ENCODE measurements at places on chromosomes 3 and 15.

- no peak for DNase-seq
Observed at GRCh38 chr3:9986230-9986725, 363 bp downstream of the EMC3 start.

DNA sequence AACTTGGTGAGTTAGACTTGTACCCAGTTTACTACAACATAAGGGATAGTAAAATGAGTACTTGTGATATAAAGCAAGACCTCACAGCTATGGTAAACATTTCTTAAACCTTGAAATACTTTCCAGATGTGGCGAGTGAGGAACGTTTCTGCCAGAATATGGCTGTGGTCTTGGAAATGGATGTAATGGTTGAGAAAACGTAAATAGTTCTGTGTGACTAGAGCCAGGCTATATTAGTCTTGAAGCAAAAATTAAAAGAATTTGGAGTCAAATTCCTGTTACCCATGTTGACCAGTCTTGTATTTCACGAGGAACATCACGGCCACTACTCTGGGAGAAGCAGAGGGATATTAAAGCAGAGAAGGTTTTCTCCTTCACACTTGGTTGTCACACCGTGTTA lies 15.3 kb downstream of the OR4F15 start:
- no peak for DNase-seq

DNA sequence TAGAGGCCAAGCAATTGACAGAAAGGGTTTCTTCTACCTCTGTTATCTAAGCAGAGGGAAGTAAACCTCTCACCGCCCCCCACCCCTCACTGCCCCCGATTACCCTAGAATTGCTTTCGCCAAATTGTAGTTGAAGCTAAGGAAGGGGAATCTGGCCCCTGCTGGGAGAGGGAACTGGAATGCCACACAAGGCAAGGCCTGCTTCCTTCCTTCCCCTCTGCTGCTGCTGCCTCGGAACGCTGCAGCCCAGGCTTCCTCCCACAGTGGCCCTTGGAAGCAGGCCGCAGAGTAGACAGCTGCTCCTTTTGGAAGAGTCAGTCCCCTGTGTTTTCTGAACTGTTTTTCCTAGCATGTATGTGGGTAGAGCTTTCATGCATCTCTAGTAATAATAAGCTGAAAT lies 21.6 kb downstream of the RLBP1 start:
- no peak for DNase-seq

DNA sequence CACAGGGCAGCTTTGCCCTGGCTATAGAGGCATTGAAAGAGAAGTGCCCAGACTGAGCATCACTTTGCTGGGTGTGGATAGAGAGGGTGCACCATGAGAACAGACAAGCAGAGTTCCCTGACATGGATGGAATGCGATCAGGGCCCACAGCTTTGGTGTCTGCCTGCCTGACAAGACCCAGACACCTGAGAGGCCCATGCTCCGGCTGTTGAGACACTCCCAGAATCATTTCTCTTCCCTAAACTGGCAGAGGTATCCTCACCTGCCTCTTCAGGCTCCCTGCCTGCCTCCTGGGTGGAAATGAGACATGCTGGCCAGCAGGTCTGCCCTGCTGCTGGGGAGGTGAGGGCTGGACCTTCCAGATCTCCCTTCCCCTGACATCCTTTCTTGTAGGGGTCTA lies 10.4 kb upstream of the CHST14 start:
- DNase-seq = no peak

GRCh38 chr15:32905481-32905880 lies 187.7 kb downstream of the GREM1 start:
- no peak for DNase-seq

- no peak for DNase-seq
Observed at GRCh38 chr3:47197287-47197686, 33.4 kb upstream of the SETD2 start.

DNA sequence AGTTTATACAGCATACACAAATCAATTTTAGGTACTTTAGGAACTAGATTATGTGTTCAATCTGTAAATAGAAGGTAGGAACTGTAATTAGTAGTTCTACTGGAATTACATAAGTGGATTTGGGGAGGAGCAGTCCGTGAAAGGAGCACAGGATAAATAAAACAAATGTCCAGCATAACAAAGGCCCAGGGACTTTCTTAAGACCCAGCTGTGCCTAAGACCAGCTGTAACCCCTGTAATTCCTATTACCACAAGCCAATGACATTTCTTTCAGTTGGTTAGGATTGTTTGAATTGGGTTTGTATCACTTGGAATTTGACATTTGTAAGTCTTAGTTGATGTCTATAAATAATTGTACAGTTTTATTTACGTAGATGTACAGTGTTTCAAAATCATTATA lies 4.8 kb upstream of the ZBTB20 start:
- no peak for DNase-seq

DNA sequence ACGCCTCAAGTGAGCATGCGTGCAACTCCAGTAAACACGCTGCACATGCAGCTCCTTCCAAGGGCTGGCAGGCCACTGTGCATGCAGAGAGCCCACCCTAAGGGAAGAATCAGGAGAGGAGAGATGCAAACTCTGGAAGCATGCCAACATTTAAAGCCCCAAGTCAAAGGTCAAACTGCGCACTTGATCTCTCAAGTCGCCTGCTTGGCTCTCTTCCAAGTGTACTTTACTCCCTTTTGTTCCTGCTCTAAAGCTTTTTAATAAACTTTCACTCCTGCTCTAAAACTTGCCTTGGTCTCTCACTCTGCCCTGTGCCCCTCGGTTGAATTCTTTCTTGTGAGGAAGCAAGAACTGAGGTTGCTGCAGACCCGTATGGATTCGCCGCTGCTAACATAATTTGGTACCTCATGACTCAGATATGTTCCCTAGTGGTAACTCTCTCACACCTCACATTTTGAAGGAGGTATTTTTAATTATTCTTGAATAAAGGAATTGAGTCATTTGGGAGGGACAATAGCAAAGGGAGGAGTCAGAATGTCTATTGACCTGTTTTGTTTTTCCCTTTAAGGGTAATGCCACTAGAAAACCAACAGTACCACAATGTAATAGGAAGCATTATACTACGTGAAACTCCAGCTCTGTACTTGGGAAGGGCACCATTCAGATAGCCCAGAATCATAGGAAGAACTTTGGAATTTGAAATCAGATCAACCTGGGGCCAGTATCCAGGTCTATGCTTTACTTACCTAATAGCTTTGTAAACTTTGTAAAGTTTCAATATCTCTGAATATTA lies 19.6 kb upstream of the DGKG start:
- DNase-seq = no peak

- DNase-seq = no peak
Observed at GRCh38 chr3:143600756-143601718, 247.2 kb downstream of the SLC9A9 start.
